NCI-H1105 (cell line): ENCODE measurements at places on chromosomes 5 and 9.

DNA sequence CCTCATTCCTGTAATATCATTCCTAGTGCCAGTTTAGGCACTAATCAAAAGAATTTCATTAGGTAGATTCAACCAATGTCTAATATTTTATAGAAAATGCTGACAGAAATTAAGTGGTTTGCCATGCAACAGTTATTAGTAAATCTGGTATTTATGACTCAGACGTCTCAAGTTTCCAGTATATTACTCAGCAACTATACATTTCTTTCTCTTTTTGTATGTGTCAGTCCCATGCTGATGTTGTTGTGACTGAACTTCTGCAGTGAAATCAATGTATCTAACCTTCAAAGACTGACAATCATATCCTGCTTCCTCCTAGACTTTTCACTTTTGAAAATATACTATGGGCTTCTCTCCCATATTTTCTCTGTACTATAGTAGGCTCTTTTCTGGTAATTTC lies 822.5 kb downstream of the NR2F1-AS1 start:
- DNase-seq: no peak

- DNase-seq: peak; percentile 75
Measured at GRCh38 chr5:160418561-160419457, at the start of gene SLU7. SLU7 (minus strand) TSS chr5:160419081; CDS start chr5:160415294, 3,787 bp downstream.

- no peak for DNase-seq
Measured at GRCh38 chr5:9562141-9562540, 16.3 kb upstream of the SEMA5A start.

DNA sequence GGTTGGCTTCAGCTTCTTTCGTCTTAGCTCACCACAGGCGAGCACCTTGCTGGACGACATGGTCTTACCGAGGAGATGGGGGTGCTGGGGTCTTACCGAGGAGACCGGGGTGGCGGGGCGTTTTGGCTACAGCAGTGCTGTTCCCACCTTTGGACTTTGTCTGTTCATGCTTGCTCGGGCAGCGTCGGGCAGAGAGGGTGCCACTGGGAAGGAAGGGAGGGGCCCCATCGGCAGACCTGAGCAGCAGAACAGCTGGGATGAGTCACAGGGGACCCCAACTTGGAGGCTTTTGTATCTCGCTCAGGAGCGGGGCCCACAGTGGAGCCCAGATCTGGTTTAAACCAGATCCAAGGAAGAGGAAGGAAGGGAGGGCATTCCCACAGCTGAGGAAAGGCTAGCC lies 106.0 kb upstream of the CACNA1B start:
- DNase-seq: no peak

GRCh38 chr9:107394264-107394663 lies 95.3 kb downstream of the KLF4 start:
- DNase-seq: no peak

GRCh38 chr5:74638970-74639806 lies 1.3 kb downstream of the ENC1 start:
- DNase-seq: no peak

- no peak for DNase-seq
Measured at GRCh38 chr9:98992107-98992884, 48.6 kb downstream of the COL15A1 start.

DNA sequence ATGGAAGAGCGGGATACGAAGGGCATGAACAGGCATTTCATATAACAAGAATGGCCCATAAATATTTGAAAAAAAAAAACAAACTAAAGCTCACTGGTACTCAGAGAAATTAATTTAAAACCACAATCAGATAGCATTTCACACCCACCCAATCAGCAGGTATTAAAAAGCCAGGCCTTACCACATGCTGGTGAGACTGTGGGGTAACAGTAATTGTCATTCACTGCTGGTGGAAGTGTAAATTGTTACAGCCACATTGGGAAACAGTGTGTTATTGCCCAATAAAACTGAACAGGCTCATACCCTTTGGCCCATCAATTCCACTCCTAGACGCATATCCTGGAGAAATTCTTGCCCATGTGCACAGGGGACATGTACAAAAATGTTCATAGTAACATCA lies 66.0 kb downstream of the PLAC8L1 start:
- no peak for DNase-seq

GRCh38 chr5:58818465-58818864 lies 235.6 kb downstream of the RAB3C start:
- DNase-seq: no peak

DNA sequence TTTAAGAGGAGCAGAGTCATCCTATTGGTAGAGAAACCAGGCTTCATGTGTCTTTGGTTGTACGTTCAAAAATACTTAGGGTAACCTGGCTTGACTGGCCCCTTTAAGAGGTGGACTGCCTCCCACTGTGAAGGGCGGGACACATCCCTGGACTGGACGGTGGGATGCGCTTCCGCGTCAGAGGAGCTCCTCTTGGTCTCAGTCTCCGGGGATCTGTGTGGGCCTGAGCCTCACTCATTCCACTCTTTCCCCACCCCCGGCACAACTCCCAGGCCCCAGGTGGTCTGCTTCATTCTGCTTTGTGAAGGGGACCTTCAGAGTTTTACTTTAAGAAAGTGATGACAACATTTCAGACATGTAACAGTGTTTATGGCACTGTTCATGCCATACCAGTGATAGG lies 601.1 kb downstream of the IRX1 start:
- DNase-seq: no peak

GRCh38 chr9:98230789-98231188 lies 24.7 kb downstream of the TBC1D2 start:
- no peak for DNase-seq

DNA sequence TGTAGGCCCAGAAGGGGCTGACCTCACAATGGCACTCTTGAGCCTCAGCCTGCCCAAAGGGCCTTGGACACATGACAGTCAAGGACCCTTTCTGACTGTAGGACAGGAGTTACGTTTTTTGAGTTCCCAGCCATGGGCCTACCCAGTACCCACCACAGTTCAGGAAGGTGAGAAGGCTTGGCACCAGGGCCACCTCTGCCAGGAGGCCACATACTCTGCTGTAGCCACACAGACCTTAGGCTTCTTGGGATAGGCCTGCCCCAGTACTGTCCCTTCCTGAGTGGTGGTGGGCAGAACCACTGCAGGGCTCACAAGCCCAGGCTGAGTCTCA lies 12.8 kb downstream of the PDLIM4 start:
- DNase-seq: no peak

GRCh38 chr9:71734950-71735349 lies 33.4 kb downstream of the CEMIP2 start:
- DNase-seq: no peak

DNA sequence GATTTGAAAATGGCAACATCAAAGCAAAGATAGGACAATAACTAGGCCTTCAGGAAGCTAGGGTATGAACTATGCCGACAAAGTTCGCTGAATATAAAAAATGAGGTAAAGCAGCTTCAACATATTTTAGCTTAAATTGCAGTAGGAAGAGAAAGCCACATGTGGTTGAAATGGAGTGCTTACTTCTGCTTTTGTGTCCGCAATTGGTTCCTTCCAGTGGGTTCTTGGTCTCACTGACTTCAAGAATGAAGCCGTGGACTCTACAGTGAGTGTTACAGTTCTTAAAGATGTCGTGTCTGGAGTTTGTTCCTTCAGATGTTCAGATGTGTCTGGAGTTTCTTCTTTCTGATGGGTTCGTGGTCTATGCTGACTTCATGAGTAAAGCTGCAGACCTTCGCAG lies 95.2 kb downstream of the APTX start:
- no peak for DNase-seq

DNA sequence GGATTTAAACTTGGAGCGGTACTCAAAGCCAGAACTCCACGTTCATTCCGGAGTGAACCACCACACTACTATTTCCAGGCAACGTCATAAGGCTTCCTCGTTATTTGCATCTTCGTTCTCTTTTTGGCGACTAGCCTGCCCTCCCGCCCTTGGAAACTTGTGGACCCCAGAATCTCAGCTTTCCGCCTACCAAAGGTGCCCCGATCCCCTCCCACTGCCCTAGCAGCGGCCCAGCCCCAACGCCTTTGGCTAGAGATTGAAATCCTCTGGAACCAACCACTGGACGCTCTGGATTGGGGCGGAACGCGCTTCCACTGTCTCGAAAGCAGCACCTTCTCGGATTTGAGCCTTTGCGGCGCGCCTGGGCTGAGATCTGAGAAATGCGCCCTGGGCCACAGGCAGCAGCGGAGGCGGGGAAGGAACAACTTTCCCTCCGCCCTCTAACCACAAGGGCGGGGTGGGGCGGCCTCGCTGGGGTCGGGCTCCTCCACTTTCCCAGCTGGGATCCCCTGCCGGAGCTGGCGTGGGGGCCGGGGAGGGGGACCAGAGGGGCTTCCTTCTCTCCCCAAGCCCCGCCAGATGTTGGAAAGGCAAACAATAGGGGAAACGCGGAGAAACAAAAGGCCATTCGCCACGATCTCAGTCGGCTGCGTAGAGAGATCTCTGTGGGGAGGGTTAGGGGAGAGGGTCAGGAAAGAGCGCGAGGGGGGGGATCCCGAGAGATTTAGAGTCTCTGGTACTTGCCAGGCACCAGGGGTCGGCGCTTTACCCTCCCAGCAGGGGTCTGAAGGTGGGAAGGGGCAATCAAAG lies 1.3 kb downstream of the MOB3B start:
- DNase-seq: no peak

- DNase-seq: no peak
Measured at GRCh38 chr9:112933696-112934095, 43.0 kb upstream of the SLC46A2 start.

DNA sequence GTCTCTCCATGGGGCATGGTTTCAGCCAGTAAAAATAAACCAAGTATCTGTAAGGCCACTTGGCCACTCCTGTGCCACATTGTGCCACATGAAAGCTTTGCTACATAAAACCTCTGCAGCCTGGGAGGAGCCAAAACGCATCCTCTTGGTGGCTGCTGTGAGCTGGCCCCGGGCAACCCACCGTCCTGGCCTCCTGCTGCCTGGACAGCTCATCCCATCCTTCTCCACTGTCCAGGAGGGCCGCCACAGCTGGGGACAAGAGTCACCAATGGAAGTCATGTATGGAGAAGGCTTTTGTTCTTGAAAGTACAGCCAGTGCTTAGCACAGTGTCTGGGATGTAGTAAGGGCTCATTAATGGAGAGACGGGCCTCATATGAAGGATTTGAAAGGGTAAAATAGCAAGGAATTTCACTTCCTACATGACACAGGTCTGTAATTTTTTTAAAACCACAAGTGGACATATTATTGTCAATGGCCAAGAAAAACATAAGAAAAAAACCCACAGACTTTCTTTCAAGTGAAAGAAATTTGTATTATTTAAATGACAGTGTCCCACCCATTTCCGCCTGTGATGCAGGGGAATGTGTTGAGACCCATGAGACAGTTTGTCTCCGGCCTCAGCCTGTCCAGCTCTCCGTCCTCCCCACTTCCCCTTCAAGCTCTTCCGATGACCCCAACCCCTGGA lies 6.6 kb downstream of the PTGES start:
- no peak for DNase-seq

- no peak for DNase-seq
Measured at GRCh38 chr5:55533521-55534435, 986 bp downstream of the PLPP1 start.

- peak; percentile 29 for DNase-seq
Measured at GRCh38 chr5:73447530-73448462, 781 bp downstream of the FOXD1 start.

GRCh38 chr5:125484742-125485641 lies 738.6 kb upstream of the ZNF608 start:
- peak; percentile 86 for DNase-seq

GRCh38 chr9:113992994-113993393 lies 85.1 kb downstream of the AMBP start:
- no peak for DNase-seq

GRCh38 chr9:87579781-87580541 lies 82.3 kb downstream of the DAPK1 start:
- DNase-seq: no peak

GRCh38 chr5:43274435-43275114 lies 38.6 kb downstream of the HMGCS1 start:
- DNase-seq: no peak

DNA sequence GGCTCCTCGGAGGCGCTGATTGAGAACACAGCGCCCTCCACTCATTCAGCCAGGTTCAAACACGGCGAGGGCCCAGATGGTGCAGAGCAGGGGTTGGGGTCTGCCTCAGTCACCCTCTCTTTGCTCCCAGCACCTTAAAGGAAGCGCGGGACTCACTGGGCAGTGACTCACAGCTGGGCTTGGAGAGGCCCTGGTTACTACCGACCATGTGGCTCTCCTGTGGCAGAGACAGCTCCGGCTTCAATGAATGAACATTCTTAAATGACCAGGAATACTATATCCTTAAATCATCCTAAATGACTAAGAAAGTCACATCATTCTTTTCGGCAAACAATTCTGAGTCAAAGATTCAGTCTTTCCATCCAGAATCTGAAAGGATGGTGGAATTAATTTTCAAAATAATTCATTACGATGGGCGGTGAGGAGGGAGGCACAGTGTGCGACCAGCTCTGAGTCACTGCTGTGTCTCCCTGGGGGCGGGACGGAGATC lies 1.6 kb upstream of the INPP5E start:
- no peak for DNase-seq

- DNase-seq: no peak
Measured at GRCh38 chr9:70398145-70398556, 16.3 kb downstream of the KLF9 start.

GRCh38 chr9:112677040-112677439 lies 40.9 kb downstream of the INIP start:
- no peak for DNase-seq

DNA sequence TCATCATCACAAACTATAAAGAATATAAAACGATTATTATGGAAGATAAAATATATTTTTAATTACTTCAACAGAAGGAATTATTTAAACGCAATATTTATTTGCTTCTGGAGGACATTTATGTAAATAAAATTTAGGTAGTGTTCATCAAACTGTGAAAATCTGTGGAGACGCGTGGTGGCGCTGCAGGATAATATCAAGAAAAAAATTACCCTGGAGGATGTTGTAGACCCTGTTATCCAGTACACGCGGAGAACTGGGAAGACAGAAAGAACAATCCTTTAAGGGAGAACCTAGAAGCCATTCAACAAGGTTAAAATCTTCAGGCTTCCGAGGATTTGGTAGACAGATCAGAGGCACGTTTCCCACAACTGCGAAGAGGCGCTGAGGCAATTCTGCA lies at the start of gene PCDHB12:
PCDHB12 (plus strand) TSS at position 242 of the 400 bp plus-strand sequence. CDS start 189 bp downstream, outside the sequence.
- DNase-seq: no peak

GRCh38 chr5:154780128-154780527 lies 25.0 kb downstream of the LARP1 start:
- DNase-seq: no peak

GRCh38 chr5:89673019-89673418 lies 736.5 kb downstream of the CETN3 start:
- DNase-seq: no peak

DNA sequence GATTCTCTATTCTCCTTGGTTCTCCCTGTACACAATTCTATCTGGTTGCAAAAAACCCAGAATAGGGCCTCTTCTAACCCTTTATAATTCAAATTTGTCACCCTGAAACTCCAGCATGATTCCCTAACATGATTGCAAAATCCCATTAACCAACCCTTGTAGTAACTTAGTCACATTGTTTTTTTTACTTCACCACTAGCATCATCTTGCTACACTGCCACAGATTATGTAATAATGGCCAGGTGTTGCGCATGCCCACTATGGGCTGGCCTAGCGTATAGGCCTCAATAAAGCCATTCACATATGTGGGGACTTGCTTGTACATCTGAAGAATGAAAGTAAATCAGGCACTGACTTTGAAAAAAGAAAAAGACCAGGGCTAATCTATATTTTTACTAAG lies 25.7 kb downstream of the FAM170A start:
- no peak for DNase-seq
